Putamen (tissue), 1 donor: ENCODE measurements at places on chromosomes 16 and 17.

DNA sequence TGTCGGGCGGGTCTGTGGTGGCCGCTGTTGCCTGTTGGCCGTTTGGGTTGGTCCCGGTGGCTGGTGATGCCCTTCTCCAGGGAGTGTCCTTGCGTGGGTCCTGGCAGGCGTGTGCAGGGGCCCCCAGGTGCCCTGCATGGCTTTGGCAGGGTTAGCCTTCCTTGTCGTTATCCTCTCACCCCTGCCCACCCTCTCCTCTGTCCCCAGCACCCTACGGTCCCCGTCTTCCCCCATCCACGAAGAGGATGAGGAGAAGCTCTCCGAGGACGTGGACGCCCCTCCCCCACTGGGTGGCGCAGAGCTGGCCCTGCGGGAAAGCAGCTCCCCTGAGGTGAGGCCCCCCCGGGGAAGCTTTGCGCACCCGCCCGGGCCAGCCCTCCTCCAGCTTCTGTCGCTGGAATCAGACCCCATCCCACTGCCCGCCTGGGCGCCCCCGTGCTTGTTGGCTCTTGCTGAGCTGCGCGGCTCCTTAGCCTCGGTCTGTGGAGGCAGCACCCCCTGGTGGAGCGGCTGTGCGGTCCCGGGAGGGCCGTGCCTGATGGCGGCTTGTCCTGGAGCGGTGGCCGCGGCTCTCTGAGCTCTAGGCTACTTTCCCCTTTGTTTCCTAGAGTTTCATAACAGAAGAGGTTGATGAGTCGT lies 10.6 kb upstream of the NUDT16L1 start:
- DNase-seq, result no peak

GRCh38 chr16:23333034-23333579 lies 31.0 kb downstream of the SCNN1B start:
- DNase-seq, result no peak

GRCh38 chr16:7057458-7057857 lies 275.2 kb upstream of the RBFOX1 start:
- DNase-seq, result no peak

DNA sequence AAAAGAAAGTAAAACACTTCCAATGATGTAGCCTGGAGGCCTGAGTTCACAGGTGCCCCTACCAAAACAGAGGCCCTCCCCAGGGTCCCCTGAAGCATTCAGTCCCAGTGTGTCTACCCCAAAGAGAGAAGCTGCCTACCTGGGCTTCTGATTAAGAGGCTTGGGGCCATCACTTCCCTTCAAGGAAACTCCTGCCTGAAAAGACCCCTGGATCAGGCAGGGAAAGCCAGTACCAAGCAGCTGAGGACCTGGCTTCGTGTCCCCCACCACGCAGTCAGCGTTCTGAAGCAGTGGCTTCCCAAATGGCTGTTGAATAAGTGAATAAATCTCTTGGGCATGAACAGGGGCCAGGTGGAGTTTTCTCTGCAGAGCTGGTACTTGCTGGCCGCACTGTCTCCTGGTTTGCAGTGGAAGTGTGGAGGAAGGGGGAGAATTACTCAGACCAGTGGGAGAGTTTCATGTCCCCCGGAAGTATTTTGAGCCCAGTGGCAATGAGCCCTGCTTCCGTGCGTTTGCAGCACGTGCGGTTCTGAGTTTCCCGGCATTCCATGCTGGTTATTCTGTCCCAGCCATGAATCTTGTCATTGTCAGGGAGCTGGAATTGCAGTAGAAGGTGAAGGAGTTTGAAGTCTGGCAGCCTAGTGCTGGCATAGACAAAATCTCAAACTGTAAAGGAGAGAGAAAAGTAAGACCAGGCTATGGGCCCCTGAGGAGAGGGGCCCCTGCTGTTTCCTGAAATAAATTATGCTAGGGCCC lies 27.0 kb downstream of the RMI2 start:
- DNase-seq, result no peak

- no peak for DNase-seq
Observed at GRCh38 chr16:50671644-50672260, 9.4 kb downstream of the SNX20 start.
